ENCODE measurements at places on chromosomes 11 and 22. TPM values are rescaled to one million over a fixed set of nuclear protein-coding genes. Genes with fewer than 3 reads are reported as not detected.

- H3K4me3 ChIP-seq = no peak overlapping the region
- H3K36me3 ChIP-seq = no peaks in the 10 kb centered on the region
- DNase-seq = no peak
- no peak overlapping the region for H3K27ac ChIP-seq
- H3K27me3 ChIP-seq = no peaks in the 10 kb centered on the region
These were observed 118.3 kb downstream of the CYP2R1 start for GRCh38 chr11:14773755-14774154.

DNA sequence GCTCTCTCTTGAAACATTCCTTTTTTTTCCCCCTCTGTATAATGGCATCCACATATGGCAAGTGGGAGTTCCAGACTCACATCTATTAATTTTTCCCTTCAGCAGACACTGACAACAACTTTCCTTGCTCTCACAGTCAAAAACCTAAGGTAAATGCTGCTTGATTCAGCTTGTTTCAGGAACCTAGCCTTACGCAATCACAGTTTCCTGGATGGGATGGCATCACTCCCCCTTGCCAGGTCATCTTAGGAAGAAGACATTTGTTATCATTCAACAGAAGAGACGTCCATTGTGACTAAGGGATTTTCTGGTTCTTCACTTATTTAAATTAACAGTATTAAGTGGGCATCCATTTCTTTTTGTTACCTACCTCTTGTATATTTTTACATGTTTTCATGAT is 112.0 kb upstream of the PDGFD start:
- no peak overlapping the region for H3K27ac ChIP-seq
- no peaks in the 10 kb centered on the region for H3K4me1 ChIP-seq
- no peak overlapping the region for H3K4me3 ChIP-seq
- DNase-seq = no peak

- H3K4me3 ChIP-seq = no peak overlapping the region
- H3K27me3 ChIP-seq = no peaks in the 10 kb centered on the region
- DNase-seq = peak; percentile 31
- H3K36me3 ChIP-seq = no peaks in the 10 kb centered on the region
- H3K4me1 ChIP-seq = peaks cover 9% of the 10 kb centered on the region
These were observed 73.3 kb downstream of the GLYATL1 start for GRCh38 chr11:59012398-59013265.

HNRNPUL2 gene
- total RNA-seq = 30.7 TPM

PHOX2A gene
- total RNA-seq = not detected

NCF4 gene
- 5.0 TPM for total RNA-seq

DNA sequence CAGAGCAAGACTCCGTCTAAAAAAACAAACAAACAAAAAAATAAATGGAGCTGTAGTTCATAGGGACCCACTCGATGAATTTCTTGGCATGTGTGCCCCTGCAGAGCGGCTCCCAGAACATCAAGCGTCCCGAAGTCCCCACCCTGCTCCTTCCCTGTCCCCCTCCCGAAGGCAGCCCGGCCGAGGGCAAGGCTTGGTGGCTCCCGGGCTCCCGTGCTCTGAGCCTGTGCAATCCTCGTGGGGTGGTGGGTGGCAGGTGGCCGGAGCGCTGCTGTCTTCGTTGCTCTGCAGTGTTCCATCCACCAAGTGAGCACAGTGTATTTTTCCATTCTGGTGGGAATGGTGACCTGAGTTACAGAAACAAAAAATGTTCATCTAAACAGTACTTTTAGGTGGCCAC is 33.5 kb upstream of the GAL start:
- peaks cover 55% of the 10 kb centered on the region for H3K27me3 ChIP-seq
- no peak for DNase-seq
- no peaks in the 10 kb centered on the region for H3K36me3 ChIP-seq
- H3K4me1 ChIP-seq = no peaks in the 10 kb centered on the region

- no peaks in the 10 kb centered on the region for H3K36me3 ChIP-seq
- no peaks in the 10 kb centered on the region for H3K27me3 ChIP-seq
- H3K27ac ChIP-seq = no peak overlapping the region
These were observed 34.9 kb upstream of the PCF11 start for GRCh38 chr11:83122050-83122449.

GRCh38 chr11:83019888-83020579 is 51.7 kb downstream of the RAB30 start:
- H3K4me1 ChIP-seq = peaks cover 32% of the 10 kb centered on the region
- no peaks in the 10 kb centered on the region for H3K36me3 ChIP-seq
- H3K27me3 ChIP-seq = no peaks in the 10 kb centered on the region
- no peak overlapping the region for H3K27ac ChIP-seq
- DNase-seq = no peak

- no peaks in the 10 kb centered on the region for H3K27me3 ChIP-seq
- DNase-seq = no peak
- no peaks in the 10 kb centered on the region for H3K36me3 ChIP-seq
- H3K4me3 ChIP-seq = no peak overlapping the region
- H3K4me1 ChIP-seq = no peaks in the 10 kb centered on the region
- no peak overlapping the region for H3K27ac ChIP-seq
These were observed 745.6 kb downstream of the NELL1 start for GRCh38 chr11:21414953-21415352.

OR51E1 gene
- 1.5 TPM for total RNA-seq

- peaks cover 27% of the 10 kb centered on the region for H3K36me3 ChIP-seq
- H3K4me3 ChIP-seq = no peak overlapping the region
- H3K4me1 ChIP-seq = peaks cover 28% of the 10 kb centered on the region
- DNase-seq = no peak
- H3K27ac ChIP-seq = no peak overlapping the region
- no peaks in the 10 kb centered on the region for H3K27me3 ChIP-seq
These were observed 15.9 kb downstream of the PEX26 start for GRCh38 chr22:18093661-18094060.

DNA sequence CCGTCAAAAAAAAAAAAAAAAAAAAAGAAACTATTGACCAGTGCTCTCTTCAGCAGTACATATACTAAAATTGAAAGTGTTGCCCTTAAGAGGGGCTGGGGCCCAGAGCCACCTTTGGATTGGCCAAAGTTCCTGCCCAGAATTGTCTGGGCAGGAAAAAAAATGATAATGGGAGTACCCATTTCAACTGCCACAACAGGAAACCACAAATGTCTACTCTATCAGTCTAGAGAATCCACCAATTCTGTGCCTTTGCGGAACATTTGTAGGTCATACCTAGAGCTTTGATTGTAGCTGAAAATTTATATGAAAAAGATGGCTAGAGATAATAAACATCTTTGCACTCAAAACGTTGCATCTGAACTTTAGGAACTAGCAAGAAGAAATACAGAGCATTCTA is 69.4 kb downstream of the FAM76B start:
- no peak overlapping the region for H3K27ac ChIP-seq
- H3K4me1 ChIP-seq = no peaks in the 10 kb centered on the region
- no peaks in the 10 kb centered on the region for H3K27me3 ChIP-seq
- no peaks in the 10 kb centered on the region for H3K36me3 ChIP-seq
- H3K4me3 ChIP-seq = no peak overlapping the region

- no peaks in the 10 kb centered on the region for H3K27me3 ChIP-seq
- H3K27ac ChIP-seq = peak overlapping the region; percentile 24
- peaks cover 27% of the 10 kb centered on the region for H3K36me3 ChIP-seq
- H3K4me3 ChIP-seq = no peak overlapping the region
These were observed 7.0 kb downstream of the RIN1 start for GRCh38 chr11:66329165-66329673.

- no peak overlapping the region for H3K4me3 ChIP-seq
- peaks cover 6% of the 10 kb centered on the region for H3K4me1 ChIP-seq
- DNase-seq = no peak
- peaks cover 13% of the 10 kb centered on the region for H3K36me3 ChIP-seq
- no peaks in the 10 kb centered on the region for H3K27me3 ChIP-seq
These were observed 7.1 kb downstream of the HRAS start for GRCh38 chr11:528166-528814.

OR51B2 gene
- not detected for total RNA-seq

NCR3LG1 gene
- 13.6 TPM for total RNA-seq

ANAPC15 gene
- 74.1 TPM for total RNA-seq

- DNase-seq = no peak
- no peaks in the 10 kb centered on the region for H3K4me1 ChIP-seq
- no peaks in the 10 kb centered on the region for H3K36me3 ChIP-seq
- H3K27ac ChIP-seq = no peak overlapping the region
- H3K27me3 ChIP-seq = peaks cover 4% of the 10 kb centered on the region
These were observed 21.0 kb downstream of the OR51E1 start for GRCh38 chr11:4664786-4665185.

DNA sequence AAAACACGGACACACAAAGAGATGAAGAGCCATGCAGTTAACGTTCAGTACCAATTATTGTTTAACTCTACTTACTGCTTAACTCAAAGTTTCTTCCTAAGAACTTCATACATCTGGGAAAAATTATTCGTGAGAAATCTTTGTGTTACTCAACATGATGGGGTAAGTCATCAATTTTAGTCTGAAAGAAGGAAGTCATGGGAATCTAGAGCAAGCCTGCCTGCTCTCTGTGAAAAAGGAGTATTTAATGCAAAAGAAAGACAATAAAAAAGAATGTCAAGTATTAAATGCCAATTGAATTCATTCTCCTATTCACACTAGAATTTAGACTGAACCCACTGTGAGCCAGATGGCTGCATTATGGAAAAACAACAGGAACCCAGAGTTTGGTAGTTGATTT is 16.0 kb downstream of the TMEM123 start:
- H3K36me3 ChIP-seq = peaks cover 11% of the 10 kb centered on the region
- H3K4me1 ChIP-seq = peaks cover 16% of the 10 kb centered on the region
- no peak for DNase-seq
- no peak overlapping the region for H3K4me3 ChIP-seq

GRCh38 chr11:118615282-118615975 is 8.0 kb downstream of the PHLDB1 start:
- H3K27me3 ChIP-seq = peaks cover 5% of the 10 kb centered on the region
- peak overlapping the region; percentile 80 for H3K27ac ChIP-seq
- H3K36me3 ChIP-seq = peaks cover 50% of the 10 kb centered on the region
- H3K4me1 ChIP-seq = peaks cover 49% of the 10 kb centered on the region
- DNase-seq = no peak

GRCh38 chr11:21771097-21771496 is 421.8 kb upstream of the ANO5 start:
- H3K27me3 ChIP-seq = no peaks in the 10 kb centered on the region
- H3K27ac ChIP-seq = no peak overlapping the region
- H3K4me3 ChIP-seq = no peak overlapping the region

- H3K36me3 ChIP-seq = no peaks in the 10 kb centered on the region
- DNase-seq = no peak
- no peaks in the 10 kb centered on the region for H3K4me1 ChIP-seq
- no peak overlapping the region for H3K27ac ChIP-seq
- H3K4me3 ChIP-seq = no peak overlapping the region
These were observed 815.9 kb downstream of the KCNA4 start for GRCh38 chr11:29200791-29201562.

DNA sequence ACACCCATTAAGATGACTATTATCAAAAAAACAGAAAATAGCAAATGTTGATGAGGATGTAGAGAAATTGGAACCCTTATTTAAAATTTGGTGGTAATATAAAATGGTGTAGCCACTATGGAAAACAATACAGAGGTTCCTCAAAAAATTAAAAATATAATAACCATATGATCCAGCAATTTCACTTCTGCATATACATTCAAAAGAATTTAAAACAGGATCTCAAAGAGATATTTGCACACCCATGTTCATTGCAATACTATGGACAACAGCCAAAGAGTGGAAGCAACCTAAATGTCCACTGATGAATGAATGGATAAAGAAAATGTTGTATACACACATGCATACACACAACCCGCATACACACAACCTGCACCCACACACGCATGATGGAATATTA is 102.2 kb downstream of the FAM168A start:
- H3K4me3 ChIP-seq = no peak overlapping the region
- no peaks in the 10 kb centered on the region for H3K27me3 ChIP-seq
- DNase-seq = no peak

DNA sequence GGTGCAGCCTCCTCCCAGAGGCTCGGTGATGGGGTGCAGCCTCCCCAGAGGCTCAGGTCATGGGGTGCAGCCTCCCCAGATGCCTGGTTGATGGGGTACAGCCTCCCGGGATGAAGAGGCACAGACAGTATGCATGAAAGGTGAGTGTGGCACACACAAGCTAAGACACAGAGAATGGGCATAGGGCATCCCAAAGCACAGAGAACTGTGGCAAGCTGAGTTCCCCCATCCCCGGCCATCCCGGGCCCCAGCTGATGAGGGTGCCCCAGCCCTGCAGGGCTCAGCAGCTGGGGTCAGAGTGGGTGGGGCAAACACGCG is 4.8 kb upstream of the SYT8 start:
- H3K27me3 ChIP-seq = peaks cover 48% of the 10 kb centered on the region
- no peaks in the 10 kb centered on the region for H3K36me3 ChIP-seq
- DNase-seq = no peak
- H3K4me3 ChIP-seq = no peak overlapping the region
- H3K4me1 ChIP-seq = peaks cover 86% of the 10 kb centered on the region
- peak overlapping the region; percentile 83 for H3K27ac ChIP-seq

DNA sequence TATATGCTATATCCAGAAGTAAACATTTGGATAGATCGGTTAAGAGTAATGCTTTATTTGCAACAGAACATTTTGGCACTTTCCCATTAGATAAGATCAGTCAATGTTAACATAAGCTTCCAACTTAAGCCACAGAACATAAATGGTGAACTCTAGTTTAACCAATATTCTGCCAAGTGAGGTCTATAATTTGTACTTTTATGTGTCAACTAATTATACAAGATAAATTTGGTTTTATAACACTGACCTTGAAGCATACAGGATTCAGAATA is 23.5 kb upstream of the BLID start:
- no peak for DNase-seq
- no peak overlapping the region for H3K27ac ChIP-seq
- H3K4me3 ChIP-seq = no peak overlapping the region
- H3K27me3 ChIP-seq = no peaks in the 10 kb centered on the region
- no peaks in the 10 kb centered on the region for H3K36me3 ChIP-seq

DNA sequence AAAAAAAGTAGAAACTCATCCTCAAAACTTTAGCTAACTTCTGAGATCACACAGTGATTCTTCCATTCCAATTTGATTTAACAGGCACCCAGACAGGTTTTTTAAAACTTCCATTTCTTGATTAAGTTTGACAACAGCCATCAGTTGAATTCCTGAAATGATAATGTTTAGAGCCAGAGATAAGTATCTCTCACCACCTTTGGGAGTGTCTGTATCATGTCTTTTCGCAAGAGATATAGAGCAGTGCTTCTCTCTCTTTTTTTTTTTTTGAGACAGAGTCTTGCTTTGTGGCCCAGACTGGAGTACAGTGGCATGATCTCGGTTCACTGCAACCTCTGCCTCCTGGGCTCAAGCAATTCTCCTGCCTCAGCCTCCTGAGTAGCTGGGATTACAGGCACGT is 41.7 kb upstream of the BMAL1 start:
- DNase-seq = no peak
- H3K27ac ChIP-seq = no peak overlapping the region
- no peaks in the 10 kb centered on the region for H3K27me3 ChIP-seq
- no peaks in the 10 kb centered on the region for H3K36me3 ChIP-seq
- no peaks in the 10 kb centered on the region for H3K4me1 ChIP-seq
- no peak overlapping the region for H3K4me3 ChIP-seq

Data from stomach (tissue), 19 donors.